ENCODE measurements at places on chromosomes 13 and 19.

DNA sequence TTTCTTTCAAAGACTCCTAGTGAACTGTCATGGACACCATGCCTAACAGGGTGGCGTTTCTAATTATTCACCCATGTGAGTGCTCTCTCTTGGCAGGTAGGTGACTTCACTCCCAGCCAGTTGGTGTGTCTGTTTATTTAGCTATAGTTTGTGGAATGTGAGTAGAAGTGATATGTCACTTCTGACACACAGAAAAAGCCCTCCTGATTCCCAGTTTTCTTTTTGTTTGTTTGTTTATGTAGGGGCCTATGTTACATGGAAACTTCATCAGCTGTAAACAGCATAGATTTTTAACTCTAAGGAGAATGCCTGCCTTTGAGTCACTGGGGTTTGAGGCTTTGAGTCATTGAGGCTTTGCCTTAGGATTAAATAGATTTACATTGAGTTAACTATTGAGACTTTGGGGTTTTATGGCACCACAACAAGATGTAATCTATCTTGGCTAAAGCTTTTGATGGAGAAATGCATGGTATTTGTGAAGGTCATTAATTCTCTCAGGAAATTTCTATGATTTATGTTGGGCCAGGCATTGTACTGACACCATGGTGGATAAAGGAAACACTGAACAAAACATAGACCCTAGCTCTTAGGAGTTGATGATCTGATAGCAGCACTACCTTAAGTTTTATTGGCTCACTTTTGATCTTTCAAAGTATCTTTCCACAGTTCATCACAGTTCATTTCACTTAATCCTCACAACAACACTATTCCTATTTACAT lies 45.3 kb downstream of the UFM1 start:
- no peak for DNase-seq

DNA sequence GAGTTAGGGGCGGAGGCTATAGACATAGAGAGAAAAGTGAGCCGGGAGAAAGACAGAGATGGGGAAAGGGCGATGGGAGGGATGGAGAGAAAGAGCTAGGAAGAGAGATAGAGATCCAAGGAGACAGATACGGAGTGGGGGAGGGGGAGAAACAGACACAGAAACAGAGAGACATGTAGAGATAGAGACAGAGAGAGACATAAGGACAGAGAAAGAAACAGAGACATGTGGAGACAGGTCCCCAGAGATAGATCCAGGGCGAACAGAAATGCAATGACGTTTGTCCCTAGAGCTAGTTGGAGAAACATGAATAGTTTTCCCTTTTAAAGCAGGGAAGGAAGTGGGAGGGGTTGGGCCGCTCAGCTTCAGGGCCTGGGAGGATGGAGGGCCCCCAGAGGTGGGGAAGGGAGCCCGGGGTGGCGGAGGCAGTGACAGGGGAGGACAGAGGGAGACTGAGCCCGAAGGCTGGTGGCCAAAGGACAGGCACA lies 4.6 kb downstream of the PPP1R14A start:
- DNase-seq, result no peak

DNA sequence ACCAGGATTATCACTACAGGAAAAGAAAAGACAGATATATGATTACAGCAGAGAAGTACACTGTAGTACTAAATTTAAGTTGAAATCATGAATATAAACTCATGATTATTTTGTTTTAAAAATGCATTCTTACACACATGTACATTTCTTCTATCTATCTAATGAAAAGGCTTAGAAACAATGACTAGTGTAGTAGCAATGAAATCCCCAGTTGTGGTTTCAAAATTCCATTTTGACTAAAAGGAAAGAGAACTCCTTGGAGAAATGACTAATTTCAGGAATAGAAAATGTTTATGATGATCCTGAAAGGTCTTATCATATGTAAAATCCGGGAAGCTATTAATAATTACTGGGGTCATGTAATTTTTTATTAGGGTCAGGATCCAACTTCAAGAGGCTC lies 195.0 kb upstream of the STARD13 start:
- no peak for DNase-seq

DNA sequence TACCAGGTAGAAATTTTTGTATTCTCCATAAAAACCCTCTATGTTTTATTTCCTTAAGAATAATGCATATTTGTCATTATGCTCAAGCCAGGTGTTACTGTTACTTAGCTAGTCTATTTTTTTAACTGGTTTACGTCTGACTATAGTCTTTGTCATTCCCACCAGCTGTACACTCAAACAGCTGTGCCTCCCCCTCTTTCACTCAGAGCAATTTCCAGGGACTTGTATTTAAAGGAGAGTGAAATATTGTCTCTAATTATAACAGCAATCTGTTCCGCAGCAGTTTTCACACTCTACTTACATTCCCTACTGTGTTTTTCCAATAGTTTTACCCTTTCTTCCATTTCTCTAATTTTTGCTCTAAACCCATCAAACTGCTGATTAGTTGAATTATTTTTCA lies 813.6 kb upstream of the MIR17HG start:
- no peak for DNase-seq

DNA sequence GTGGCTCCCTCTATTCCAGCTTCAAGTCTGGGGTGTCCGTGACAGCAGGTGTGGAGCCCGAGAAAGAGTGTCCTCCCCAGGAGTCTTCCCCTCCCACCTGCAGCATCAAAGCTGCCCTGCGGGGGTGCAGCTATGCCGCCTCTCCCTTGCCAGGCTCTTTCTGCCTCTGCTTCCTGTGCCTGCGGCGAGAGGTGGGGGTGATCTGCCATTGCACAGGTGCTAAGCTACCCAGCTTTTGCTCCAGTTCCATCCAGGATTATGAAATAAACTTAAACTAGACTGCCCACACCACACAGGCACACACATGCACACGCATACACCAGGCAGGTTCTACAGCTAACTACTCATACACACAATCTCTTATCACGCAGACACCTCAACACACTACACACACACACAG lies 104.7 kb upstream of the CLDN10 start:
- no peak for DNase-seq

- DNase-seq, result no peak
Measured at GRCh38 chr13:66137384-66137783, 1092.8 kb downstream of the PCDH9 start.

All from urothelium cell line (cell line).